ENCODE measurements at places on chromosomes 4 and X.

DNA sequence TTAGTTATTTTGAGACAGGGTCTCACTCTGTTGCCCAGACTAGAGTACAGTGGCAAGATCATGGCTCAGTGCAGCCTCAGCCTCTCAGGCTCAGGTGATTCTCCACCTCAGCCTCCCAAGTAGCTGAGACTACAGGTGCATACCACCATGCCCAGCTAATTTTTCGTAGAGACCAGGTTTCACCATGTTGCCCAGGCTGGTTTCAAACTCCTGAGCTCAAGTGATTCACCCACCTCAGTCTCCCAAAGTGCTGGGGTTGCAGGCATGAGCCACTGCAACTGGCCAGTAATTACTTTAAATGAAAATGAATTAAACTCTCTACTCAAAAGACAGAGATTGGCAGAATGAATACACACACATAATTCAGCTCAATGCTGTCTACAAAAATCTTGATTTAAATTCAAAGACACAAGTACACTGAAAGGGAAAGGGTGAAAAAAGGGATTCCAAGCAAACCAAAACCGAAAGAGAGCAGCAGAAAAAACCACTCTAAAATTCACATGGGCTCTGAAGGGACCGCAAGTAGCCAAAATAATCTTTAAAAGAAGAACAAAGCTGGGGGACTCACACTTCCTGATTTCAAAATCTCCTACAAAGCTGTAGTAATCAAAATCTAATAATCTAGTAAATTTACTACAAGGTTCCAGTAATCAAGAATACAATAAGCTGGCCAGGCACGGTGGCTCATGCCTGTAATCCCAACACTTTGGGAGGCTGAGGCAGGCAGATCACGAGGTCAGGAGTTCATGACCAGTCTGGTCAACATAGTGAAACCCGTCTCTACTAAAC is 11.8 kb upstream of the SPON2 start:
- DNase-seq = no peak

DNA sequence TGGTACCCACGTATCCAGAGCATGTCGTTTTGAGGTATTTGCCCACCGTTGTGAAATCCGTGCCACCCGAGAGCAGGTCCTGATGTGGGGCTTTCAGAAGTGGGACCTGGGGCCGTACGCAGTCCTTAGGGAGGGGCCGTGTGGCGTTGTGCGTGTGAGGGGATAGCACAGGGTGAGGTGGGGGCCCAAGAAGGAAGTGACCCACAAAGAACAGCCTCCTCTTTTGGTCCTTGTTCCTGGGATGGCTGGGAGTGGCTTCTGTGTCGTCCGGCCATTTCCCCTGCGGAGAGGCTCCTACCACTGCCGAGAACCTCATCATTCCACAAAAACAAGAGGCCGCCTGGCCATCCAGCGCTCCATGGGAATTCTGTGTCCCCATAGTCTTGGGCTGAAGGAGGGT is 17.0 kb upstream of the MSANTD1 start:
- DNase-seq = no peak

GRCh38 chrX:120286733-120287512 is 24.3 kb downstream of the TMEM255A start:
- no peak for DNase-seq

DNA sequence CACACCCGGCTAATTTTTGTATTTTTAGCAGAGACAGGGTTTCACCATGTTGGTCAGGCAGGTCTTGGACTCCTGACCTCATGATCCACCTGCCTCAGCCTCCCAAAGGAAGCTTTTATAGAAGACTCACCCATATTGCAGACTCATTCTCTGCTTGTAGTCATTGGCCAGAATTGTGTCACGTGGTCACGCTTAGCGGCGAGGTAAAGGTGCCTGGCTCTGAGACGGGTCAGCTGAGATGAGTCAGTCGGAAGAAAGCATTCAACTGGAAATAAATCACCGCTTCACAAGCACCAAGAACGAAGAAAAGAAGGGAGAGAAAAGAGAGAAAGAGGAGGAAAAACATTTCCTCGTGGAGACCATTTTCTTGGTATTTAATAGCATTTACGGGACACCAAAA is 218.8 kb upstream of the NOCT start:
- no peak for DNase-seq

DNA sequence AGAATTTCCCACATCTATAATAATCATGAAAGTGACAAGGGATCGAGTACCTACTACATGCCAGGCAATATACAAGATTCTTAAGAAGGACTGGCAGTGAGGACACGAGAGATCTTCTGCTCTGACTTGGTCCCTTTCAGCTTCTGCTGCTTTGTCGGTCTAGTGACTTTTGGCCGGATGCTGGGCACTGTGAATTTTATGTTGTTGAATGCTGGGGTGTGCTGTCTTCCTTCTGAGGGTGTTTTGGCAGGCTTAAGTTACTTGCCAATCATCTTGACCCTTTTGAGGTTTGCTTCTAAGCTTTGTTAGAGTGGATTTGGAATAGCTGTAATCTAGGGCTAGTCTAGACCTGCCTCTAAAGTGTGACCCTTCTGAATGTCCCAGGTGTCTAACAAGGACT is 23.5 kb downstream of the NAT8L start:
- DNase-seq = no peak

DNA sequence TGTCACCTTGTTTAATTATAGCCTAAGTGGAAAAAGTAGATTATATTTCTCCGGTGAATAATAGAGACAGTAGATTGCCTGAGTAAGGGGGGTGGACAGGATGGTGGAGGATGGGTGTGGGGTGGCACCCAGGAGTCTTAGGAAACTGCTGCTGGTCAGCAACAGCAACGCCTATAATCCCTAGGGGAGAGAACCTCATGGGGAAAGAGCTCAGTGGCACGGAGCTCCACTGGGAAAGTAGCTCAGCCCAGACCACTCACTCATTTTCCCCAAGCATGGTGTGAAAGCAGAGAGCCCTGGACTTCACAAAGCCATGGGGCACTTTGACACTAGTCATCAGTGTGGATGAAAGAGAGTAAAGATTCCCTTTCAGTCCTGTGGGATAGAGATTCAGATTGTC is 31.1 kb downstream of the METTL14 start:
- DNase-seq = no peak

DNA sequence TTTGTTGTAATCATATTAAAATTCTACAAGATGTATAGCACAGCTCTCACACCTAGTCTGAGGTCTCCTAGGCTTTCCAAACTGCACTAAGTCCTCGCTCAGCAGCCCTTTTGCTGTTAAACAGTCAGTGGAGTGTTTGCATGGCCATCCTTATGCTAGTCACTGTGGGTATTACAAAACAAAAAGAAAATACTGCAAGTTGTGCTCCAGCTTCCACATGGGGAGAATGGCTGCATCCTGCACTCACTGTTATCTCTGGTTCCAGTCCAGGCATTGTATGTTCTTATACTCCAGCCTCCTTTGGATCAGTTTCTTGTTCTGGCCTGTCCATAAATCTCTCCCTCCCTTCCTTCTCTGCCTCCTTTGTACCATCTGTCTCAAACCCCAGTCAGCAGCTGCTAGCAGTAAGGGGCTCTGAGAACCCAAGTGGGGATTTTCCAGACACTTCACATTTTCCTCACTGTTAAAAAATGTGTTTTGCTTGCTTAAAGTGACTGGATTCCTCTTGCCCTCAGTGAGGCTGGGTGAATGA is 38.5 kb upstream of the BMP15 start:
- DNase-seq = no peak

DNA sequence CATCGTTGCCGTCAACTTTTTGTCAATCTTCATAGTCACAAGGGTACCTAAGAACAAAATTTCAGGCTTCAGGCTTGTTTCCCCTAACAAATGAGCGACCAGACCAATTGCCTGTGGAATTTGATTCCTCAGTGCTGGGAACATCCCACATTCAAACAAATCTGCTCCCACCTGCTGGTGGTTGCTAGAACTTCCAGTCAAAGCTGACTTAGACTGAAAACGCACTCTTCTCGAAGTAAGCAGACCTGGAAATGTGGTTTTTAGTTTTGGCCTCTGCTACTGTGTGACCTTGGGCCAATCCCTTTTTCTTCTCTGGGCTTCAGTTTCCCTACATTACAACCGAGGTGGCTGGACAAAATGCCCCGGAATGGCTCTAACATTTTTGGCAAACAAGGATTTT is 1.8 kb upstream of the GABRQ start:
- DNase-seq = peak; percentile 65

GRCh38 chrX:132957211-132958090 is 978 bp downstream of the HS6ST2 start:
- peak; percentile 9 for DNase-seq

Data from fibroblast of mammary gland (primary cell).